ENCODE measurements at places on chromosomes 7 and 10. TPM values are rescaled to one million over a fixed set of nuclear protein-coding genes. Genes with fewer than 3 reads are reported as not detected.

GRCh38 chr10:131425752-131426533, 114.4 kb upstream of the TCERG1L start:
- H3K27ac ChIP-seq = no peak overlapping the region
- DNase-seq = no peak
- no peaks in the 10 kb centered on the region for H3K36me3 ChIP-seq
- no peaks in the 10 kb centered on the region for H3K4me1 ChIP-seq
- H3K27me3 ChIP-seq = peaks cover 2% of the 10 kb centered on the region
- H3K4me3 ChIP-seq = no peak overlapping the region

- no peak for DNase-seq
- H3K4me1 ChIP-seq = peaks cover 6% of the 10 kb centered on the region
- H3K4me3 ChIP-seq = no peak overlapping the region
- H3K27ac ChIP-seq = no peak overlapping the region
- H3K36me3 ChIP-seq = peaks cover 54% of the 10 kb centered on the region
- H3K27me3 ChIP-seq = no peaks in the 10 kb centered on the region
Observed at GRCh38 chr10:74361678-74362077, 210.7 kb downstream of the ADK start.

DNA sequence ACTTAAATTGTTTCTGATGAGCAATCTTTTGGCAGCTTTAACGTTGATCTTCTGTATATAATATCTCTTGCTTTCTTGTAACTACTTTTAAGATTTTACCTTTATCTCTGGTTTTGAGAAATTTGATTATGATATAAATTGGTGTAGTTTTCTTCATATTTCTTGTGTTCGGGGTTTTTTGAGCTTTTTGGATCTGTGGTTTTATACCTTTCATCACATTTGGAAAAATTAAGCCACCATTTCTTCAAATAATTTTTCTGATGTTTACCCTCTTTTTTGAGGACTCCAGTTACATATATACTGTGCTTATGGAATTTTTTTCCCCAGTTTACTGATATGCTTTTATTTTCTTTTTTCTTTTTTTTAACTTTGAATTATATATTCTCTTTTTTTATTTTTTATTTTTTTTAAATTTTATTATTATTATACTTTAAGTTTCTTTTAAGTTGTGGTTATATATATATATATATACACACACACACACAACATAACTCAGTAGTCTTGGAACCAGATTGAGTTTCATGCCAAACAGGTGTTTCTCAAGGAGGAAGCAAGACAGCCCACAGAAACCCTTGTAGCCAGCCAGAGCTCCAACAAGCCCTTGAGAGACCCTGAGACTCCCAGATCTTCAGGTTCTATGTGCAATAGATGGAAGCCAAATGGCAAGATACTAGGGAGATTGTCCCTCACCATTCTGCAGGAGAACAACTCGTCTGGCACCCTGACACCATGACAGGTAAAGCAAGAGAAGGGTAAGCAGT, 27.5 kb upstream of the NME8 start:
- peaks cover 2% of the 10 kb centered on the region for H3K36me3 ChIP-seq
- H3K4me3 ChIP-seq = no peak overlapping the region
- DNase-seq = no peak

GRCh38 chr10:113959383-113959760, 84.3 kb upstream of the ADRB1 start:
- no peak overlapping the region for H3K4me3 ChIP-seq
- peaks cover 8% of the 10 kb centered on the region for H3K36me3 ChIP-seq
- H3K4me1 ChIP-seq = peaks cover 26% of the 10 kb centered on the region
- peaks cover 17% of the 10 kb centered on the region for H3K27me3 ChIP-seq

DNA sequence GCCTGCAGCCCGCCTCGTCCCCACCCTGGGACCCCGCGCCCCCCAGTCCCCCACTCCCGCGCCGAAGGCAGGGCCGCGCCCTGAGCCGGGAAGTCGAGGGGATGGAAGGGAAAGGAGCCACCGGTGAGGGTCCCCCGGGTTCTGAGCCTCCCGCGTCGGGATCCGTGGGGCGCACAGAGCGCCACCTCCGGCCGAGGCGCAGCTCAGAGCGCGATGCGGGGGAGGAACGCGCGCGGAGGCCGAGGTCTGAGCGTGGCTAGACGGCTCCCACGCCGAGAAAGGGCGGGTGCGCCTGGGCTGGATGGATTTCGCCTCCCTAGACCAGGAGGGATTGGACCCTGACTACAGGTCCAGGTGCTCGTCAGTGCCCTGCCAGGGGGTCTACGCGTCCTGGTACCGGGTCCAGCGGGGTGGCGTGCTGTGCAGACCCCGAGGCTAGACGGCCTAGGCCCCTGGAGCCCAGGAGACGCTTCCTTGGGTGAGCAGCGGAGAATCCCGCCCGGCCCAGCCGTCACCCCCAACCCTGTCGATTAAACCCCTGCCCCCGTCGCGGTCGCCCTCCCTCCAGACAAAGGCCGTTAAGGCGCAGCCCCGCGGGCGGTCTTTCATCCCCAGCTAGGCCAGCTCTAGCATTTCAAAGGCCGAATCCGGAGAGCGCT, 986 bp upstream of the PDGFA start:
- H3K27ac ChIP-seq = no peak overlapping the region
- no peak overlapping the region for H3K4me3 ChIP-seq
- H3K36me3 ChIP-seq = no peaks in the 10 kb centered on the region
- H3K4me1 ChIP-seq = peaks cover 6% of the 10 kb centered on the region
- peaks cover 48% of the 10 kb centered on the region for H3K27me3 ChIP-seq

Gene SIRT1
- total RNA-seq = 31.7 TPM

Gene SLC16A9
- 0.09 TPM for total RNA-seq

All from activated naive CD8-positive, alpha-beta T cell treated with anti-CD3 and anti-CD28 coated beads, Interleukin-2, amount 10 ng/mL, durations not matched to agents 7 days and 5 days (primary cell).